ENCODE measurements at places on chromosomes 3 and 15.

DNA sequence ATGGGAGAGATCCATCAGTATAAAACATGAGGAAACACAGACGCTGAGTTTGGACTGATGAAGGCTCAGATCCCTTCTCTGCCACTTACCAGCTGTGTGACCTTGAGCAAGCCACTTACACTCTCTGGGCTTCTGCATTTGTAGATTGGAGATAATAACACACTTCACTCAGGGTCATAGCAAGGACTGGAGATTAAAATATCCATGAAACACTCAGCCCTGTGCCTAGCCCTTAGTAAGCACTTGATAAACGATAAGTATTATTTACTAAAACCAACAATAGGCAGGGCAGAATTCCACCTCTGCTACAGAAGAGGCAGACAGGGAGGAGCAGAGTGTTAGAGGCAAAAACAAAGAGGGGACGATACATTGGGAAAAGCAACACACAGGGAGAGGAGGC lies 420.5 kb upstream of the WNT5A start:
- no peak for DNase-seq

- no peak for DNase-seq
These were observed 207.4 kb downstream of the EPHA6 start for GRCh38 chr3:97021778-97022177.

DNA sequence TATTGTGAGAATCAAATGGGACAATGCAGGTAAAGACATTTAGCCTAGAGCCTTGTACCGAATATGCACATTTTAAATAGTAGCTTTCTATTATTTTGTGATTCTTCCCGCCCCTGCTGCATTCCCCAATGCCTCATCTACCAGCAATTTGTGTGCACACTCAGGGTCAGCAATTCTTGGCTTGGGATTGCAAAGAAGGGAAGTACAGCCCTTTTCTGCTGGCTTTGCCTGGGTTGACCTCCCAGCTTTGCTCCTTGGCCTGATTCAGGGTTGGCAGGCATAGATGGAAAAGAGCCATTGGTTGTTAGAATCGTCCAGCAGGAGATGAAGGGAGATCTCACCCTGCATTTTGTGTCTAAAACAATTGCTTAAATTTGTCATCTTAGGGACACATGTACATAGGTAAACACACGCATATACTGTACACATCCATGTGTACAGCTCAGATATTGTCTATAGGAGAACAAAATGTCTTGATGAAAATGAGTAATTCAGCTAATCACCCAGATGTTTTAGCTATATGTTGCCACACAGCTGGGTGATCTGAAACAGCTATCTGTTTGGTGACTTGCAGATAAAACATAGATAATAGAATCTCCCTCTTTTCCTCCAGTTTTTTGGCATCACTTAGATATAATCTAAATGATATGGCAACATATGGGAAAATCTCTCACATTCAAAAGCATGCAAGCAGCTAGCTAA lies 340.9 kb upstream of the TBL1XR1 start:
- no peak for DNase-seq

- DNase-seq: no peak
These were observed 712.7 kb upstream of the LMCD1 start for GRCh38 chr3:7788881-7789280.

GRCh38 chr3:191340966-191341365 lies 10.6 kb upstream of the UTS2B start:
- no peak for DNase-seq

- no peak for DNase-seq
These were observed 259.5 kb downstream of the MECOM start for GRCh38 chr3:169403855-169404519.

DNA sequence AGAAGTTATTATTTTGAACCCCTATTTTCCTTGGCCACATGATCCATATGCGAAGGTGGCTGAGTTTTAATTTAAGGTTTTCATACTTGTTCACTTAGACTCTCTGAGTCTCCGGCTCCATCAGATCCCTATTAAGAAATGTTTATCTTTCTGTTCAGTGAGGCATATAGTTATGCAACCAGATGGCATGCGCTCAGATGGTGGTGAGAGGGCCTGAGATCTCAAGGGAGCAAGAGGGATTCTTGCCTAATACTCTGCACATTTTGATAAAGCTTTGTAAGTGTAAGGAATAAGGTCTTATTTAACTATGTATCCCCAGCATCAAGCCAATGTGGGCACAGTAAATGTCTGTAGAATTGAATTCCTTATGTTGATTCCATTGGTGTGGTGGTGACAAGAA lies 78.9 kb upstream of the DPH6 start:
- DNase-seq: no peak

GRCh38 chr3:100299016-100299415 lies 35.5 kb upstream of the NIT2 start:
- DNase-seq: no peak

DNA sequence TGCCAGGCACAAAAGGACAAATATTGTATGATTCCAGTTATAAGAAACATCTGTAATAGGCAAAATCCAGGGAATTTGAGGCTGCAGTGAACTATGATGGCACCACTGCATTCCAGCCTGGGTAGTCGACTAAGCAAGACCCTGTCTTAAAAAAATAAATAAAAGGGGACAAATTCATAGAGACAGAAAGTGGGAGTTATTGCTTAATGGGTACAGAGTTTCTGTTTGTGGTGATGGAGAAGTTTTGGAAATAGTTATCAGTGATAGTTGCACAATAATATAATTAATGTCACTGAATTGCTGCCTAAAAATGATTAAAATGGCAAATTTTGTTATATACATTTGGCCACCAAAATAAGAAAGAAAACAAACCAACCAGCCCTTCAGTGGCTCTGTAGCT lies 27.6 kb upstream of the CNBP start:
- no peak for DNase-seq

- no peak for DNase-seq
These were observed 72.3 kb upstream of the BNC1 start for GRCh38 chr15:83356501-83357399.

DNA sequence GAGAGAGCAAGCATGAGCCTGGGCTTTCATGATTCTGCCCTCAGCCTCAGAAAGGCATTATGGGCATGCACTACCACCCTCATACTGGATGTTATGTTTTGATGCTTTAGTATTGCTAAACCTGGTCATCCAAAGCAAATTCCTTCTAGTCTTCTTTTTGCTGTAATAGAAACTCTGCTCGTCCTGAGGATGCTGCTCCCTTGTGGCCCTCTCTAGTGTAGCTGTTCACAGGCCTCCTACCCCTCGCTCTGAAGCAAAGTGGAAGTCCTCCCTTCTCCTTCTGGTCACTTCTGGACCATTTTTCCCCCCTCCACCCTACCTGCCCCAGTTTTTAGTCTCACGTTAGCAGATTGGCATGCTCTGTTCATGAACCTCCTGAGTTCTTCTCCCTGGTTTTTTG lies 22.9 kb upstream of the CCNL1 start:
- DNase-seq: no peak
